Activated CD4-positive, CD25-positive, alpha-beta regulatory T cell treated with anti-CD3 and anti-CD28 coated beads, Interleukin-2, amount 50 U/mL, for 72 hours (primary cell): ENCODE measurements at places on chromosomes 6 and 20.
A peak's percentile ranks its signal among the peaks of the same experiment; 100 is the strongest.

- no peak for DNase-seq
These were observed 251.8 kb upstream of the CITED2 start for GRCh38 chr6:139625998-139626975.

- DNase-seq: peak; percentile 39
These were observed 120.4 kb upstream of the RIPOR2 start for GRCh38 chr6:25056130-25056529.

DNA sequence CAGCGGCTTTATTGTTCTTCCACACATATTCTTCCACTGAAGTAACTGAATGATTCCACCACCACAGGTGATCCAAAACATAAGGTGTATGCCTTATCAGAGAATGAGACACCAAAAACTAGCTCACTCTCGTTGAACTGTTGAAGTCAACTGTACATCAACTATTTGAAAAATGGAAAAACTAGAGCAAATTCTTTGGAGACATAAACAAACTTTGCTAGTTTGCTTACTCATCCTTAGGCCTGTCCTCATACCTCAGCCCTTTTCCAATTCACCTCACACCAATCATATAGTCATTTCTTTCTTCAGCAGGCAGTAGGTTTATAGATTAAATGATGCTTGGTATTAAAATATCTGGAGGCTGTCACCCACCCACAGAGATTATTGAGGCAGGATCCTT is 77.1 kb upstream of the RNF217 start:
- DNase-seq: no peak

DNA sequence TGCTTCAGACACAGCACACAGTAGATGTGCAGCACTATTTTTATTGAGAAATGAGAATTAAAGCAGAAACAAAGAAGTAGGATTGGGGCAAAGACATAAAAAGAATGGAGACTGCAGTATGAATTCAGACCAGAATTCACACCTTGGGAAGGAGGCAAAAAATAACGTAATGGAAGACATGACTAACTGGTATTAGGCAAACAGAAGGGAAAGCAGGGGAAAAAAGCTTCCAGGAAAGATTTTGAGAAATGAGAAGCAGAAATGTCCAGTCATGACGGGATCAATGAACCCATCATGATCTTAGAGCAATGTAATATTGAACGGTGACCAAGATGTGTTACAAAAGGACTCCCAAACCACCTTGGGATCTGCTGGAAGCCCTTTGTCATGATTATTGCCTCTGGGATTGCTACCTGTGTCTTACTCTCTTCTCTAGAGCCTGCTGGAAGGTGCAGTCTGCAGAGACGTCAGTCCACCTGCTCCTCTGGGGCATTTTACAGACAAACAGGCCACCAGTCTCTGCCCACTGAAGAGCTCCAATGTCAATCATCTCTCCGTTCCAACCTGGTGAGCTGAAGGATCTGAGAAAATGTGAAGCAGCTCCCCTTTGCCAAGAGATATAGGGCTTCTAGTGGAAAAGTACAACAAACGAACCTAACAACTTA is 8.7 kb downstream of the NUDT3 start:
- DNase-seq: no peak

GRCh38 chr6:39059496-39060310 is 11.1 kb downstream of the GLP1R start:
- no peak for DNase-seq

GRCh38 chr6:54194067-54194466 is 82.8 kb downstream of the MLIP start:
- no peak for DNase-seq
